ENCODE measurements at places on chromosomes 6 and 20.

DNA sequence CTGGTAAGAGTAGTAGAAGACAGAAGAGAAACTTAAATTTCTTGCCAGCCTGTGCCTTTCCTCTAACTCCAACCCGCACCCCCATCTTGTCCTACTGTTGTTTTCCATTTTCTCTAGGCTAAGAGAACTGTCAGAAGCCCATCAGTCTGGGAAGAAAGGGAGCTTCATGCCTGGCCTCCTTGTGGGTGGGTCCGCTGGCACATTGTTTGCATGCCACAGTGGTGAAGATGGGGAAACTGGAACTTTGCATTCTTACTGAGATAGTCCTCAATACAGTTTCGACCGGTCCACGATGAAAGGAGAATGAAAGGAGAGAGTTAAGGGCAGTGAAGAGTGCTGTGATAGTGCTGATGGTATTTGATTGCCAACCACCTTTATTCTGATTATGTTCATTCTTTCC is 103.1 kb downstream of the TCP11 start:
- no peak for DNase-seq

DNA sequence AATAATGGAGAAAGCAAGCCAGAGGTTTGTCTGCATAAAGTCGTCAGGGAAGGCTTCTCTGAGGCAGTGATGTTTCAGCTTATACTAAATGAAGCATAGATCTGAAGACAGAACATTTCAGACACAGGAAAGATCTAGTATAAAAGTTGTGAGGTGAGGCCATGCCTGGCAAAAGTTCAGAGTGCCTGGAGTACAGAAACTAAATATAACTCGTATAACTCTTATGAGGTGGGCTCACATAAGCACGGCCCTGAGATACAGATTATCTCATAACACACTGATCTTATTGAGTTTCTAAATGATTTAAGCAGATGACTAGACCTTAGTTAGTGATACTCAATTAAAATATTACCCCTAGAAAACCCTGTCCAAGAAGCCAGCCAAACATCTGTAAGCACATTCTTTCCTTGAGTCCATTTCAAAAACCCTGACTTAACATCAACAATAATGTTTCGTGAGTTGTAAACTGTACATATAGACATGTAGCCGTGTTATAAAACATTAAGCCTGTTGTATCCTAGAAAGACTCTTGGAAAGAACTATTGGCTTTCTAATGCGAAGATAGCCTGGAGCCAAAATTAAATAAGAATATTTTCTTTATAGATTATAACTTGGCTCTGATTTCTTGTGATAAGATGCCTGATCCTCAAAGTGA is 667.6 kb downstream of the TENT5A start:
- DNase-seq: no peak

DNA sequence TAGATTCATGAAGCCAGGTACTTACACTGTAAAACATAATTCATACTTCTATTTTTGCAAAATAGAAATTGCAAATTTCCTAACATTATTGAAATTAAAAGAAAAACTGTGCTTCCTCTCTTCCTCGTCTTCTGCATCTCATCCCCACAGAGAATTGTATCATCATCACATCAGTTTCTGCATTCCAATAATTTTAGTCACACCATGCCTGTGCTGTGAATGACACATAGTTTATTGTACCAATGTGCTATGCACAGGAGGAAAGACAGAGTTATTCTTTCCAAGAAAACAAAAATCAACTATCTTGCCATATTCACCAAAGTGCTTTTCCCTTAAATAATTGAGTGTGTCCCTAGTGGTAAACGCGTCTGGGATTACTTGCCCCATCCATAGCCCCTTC is 38.1 kb upstream of the FAM135A start:
- DNase-seq: no peak

DNA sequence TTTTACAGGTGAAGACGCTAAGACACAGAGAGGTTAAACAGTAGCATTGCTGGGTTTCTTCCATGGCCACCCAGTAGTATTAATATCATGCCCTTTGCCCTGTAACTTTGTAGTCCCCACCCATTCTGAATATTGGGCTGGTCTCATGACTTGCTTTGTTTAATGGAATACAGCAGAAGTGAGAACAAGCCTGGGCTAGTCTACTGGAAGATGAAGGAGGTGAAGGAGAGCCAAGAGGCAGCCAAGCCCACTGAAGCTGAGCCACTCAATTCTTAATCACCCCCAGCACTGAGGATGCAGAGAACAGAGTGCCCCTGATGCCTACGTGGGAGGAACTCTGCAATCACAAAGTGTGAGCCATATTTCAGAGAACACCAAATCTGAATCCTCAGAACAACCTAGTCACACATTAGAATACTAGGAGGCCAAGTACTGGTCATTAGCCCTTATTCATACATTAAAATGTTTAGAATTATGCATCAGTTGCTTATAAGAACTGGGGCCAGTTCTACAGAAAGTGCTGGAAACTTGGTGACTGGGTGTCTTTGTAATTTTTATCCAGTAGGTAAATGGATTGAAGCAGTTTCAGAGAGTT is 270.1 kb upstream of the PRND start:
- DNase-seq: no peak

- no peak for DNase-seq
These were observed 26.3 kb downstream of the GNL1 start for GRCh38 chr6:30530014-30530413.

DNA sequence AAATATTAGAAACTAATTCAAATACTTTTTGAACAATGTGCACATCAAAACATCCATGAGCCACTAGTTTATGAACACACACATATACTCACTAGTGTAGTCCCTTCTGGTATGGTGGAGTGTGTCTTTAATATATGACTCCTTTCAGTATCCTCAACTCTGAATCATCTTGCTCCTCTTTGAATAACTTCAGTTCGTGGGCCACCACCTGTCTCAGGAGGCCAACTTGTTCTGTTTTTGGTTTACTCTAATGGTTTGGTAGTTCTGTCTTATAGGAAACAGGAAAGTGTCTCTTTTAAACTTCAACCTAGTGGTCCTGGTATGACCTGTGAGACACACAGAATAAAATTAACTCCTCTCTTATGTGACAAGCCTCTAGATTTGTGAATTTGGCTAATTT is 55.6 kb downstream of the ZNF292 start:
- no peak for DNase-seq

Data from CD4-positive, alpha-beta T cell treated with Interleukin-1 beta for 1 hour (primary cell).